HAP-1 (cell line): ENCODE measurements at places on chromosomes 4 and X.
A peak's percentile ranks its signal among the peaks of the same experiment; 100 is the strongest.

GRCh38 chr4:28221536-28221935 lies 1360.9 kb downstream of the STIM2 start:
- no peak for DNase-seq

DNA sequence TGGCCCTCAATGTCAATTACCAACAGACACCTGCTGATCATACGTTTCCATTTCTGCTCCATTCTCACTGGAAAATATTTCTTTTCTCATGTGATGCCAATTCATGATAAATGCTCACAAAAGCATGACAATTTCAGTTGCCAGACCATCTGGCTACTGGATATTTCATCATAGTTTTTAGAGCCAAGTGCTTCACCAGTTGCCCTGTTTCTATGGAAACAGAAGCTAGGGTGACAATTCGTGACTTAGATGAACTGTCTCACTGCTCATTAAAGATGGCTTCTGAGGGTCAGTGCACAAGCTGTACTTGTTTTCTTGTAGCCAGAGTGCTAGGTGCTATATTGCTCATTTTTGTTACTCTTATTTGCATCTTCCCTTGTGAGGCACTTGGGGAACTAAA lies 184.9 kb downstream of the COMMD8 start:
- DNase-seq = no peak

GRCh38 chr4:30696191-30696590 lies 24.0 kb upstream of the PCDH7 start:
- no peak for DNase-seq

- no peak for DNase-seq
These were observed 62.7 kb upstream of the NRK start for GRCh38 chrX:105759598-105759997.

- no peak for DNase-seq
These were observed 292.0 kb downstream of the CCSER1 start for GRCh38 chr4:90419124-90419711.

GRCh38 chrX:21004835-21005234 lies 369.4 kb upstream of the CNKSR2 start:
- DNase-seq = no peak

- DNase-seq = no peak
These were observed 100.8 kb downstream of the BEND2 start for GRCh38 chrX:18119856-18120255.

- no peak for DNase-seq
These were observed 191.3 kb downstream of the KCNIP4 start for GRCh38 chr4:21757248-21757647.

- no peak for DNase-seq
These were observed 67.7 kb upstream of the LRPAP1 start for GRCh38 chr4:3599951-3600350.

DNA sequence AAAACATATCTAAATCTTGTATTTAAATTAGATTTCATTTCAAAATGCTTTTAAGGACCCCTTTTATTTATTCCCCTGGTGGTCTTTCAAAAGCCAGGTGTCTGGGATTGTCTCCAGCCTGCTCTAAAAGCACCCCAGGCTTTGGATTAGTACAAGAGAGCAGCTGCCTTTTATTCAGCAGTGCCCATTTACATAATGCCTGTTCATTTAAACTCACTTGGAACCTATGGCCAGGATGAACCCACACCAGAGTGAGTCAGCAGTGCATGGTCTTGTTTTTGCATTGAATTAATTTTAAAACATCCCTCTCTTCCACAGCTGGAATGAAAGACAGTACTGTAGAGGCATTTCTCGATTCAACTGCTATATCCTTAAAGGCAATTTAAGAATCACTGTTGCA lies 64.1 kb upstream of the TENM3 start:
- DNase-seq = peak; percentile 70

DNA sequence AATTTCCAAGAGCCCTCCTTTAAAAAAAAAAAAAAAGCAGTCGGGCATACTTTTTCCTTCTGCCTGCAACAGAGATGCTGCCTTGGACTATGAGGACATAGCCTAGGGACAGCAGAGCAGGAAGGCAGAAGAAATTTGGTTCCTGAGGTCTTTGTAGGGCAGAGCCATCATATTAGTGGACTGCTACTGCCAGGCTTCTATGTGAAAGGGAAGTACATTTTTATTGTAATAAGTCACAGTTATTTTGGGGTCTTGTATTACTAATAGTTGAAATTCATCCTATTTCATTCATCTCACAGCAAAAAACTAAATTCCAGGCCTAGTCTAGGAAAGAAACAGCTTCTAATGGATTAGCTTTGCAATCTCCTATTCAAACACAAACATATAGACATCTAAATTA lies 211.2 kb downstream of the NSUN7 start:
- no peak for DNase-seq

- no peak for DNase-seq
These were observed 50.7 kb downstream of the UBE2NL start for GRCh38 chrX:143934542-143934941.

GRCh38 chr4:8835521-8836365 lies 35.9 kb downstream of the HMX1 start:
- no peak for DNase-seq

GRCh38 chr4:6469144-6469543 lies 3.3 kb downstream of the PPP2R2C start:
- no peak for DNase-seq

GRCh38 chr4:107258359-107258758 lies 222.2 kb upstream of the DKK2 start:
- DNase-seq = no peak

DNA sequence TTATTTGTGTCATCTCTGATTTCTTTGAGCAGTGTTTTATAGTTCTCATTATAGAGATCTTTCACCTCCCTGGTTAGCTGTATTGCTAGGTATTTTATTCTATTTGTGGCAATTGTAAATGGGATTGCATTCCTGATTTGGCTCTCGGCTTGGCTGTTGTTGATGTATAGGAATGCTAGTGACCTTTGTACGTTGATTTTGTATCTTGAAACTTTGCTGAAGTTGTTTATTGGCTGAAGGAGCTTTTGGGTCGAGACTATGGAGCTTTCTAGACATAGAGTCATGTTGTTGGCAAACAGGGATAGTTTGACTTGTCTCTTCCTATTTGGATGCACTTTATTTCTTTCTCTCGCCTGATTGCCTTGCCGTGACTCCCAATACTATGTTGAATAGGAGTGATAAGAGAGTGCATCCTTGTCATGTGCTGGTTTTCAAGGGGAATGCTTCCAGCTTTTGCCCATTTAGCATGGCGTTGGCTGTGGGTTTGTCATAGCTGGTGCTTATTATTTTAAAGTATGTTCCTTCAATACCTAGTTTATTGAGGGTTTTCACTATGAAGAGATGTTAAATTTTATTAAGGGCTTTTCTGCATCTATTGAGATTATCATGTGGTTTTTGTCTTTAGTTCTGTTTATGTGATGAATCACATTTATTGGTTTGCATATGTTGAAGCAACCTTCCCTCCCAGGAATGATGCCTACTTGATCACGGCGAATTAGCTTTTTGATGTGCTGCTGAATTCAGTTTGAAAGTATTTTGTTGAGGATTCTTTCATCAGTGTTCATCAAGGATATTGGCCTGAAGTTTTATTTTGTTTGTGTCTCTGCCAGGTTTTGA lies 72.7 kb upstream of the BOD1L1 start:
- no peak for DNase-seq

- no peak for DNase-seq
These were observed 1.0 kb upstream of the SCLT1 start for GRCh38 chr4:129094347-129094746.

- no peak for DNase-seq
These were observed 10.4 kb upstream of the HPGDS start for GRCh38 chr4:94352996-94353395.

DNA sequence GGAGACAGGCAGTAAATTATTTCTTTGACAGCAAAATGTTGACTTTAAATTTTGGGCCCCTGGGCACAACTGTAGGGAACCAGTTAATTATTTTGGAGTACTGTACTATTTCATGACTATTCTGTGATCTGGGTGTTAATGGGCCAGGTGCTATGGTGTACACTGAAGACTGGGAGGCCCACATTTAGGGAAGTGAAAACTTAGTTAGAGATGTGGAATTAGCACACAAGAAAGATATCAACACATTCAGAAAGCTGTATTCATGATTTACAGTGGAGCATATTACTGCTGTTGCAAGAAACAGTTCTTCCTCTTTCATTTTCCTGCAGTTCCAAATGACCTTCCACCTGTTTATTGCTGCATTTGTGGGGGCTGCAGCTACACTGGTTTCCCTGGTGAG lies 12.4 kb downstream of the PLP1 start:
- DNase-seq = no peak

GRCh38 chr4:140049024-140049848 lies 104.7 kb downstream of the MAML3 start:
- no peak for DNase-seq

- no peak for DNase-seq
These were observed 72.2 kb downstream of the ANAPC4 start for GRCh38 chr4:25449270-25449669.

DNA sequence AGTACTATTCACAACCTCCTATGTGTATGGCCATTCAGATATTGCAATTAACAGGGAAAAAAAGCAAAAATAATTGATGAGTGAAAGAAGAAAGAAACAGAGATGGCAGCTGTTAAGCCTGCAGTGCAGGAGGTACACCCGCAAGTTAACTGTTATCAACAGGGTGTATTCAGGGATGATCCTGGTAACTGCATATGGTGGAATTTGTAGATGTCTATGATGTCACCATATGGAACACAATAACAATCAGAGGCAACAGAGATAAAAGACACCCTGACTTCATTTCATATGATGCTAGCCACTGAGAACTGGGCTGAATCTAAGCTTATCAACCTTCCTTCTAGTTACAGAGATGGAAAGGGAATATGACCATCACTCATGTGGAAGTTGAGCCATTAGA lies 96.5 kb downstream of the PDGFC start:
- DNase-seq = no peak

GRCh38 chr4:155974996-155975395 lies 21.3 kb upstream of the CTSO start:
- no peak for DNase-seq

DNA sequence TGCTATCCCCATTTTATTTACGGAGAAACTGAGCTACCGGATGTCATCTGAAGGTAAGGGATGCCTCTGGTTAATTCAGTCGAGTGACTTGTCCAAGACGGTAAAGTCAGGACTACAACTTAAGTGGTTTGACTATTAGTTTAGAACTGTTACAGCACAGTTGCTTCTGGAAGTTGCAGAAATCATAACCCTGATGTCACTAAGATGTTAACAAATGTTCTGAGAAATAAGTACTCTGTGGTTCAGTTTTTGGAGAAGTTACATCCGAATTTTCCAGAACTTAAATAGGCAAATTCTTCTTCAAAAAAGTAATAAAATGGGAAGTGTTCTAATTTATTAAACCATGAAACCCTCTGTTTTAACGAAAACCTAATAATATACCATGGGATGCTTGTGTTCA lies 3.1 kb downstream of the PPA2 start:
- no peak for DNase-seq

DNA sequence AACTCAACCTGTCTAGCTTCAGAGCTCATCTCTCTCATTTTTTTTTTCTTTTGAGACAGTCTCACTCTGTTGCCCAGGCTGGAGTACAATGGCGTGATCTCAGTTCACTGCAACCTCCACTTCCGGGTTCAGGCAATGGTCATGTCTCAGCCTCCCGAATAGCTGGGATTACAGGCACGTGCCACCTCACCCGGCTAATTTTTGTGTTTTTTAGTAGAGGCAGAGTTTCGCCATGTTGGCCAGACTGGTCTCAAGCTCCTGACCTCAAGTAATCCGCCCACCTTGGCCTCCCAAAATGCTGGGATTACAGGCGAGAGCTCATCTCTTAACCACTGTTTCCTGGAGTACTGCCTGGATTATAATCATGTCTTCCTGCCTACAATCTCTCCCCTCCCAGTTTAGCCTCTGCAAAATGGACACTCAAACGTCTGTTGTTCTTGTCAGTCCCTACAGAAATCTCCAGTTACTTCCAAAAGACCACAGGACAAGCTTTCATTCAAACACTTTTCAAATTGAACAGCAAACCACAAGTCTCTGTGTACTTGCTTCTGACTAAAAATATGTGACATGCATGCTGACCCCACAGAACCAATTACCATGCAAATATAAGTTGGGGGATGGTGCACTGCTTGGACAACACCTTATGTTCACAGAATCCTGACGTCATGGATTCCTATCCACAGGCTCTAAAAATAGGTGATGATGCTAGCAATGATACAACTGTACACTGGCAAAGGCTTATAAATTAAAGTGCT lies 137.2 kb downstream of the SH3KBP1 start:
- DNase-seq = no peak

DNA sequence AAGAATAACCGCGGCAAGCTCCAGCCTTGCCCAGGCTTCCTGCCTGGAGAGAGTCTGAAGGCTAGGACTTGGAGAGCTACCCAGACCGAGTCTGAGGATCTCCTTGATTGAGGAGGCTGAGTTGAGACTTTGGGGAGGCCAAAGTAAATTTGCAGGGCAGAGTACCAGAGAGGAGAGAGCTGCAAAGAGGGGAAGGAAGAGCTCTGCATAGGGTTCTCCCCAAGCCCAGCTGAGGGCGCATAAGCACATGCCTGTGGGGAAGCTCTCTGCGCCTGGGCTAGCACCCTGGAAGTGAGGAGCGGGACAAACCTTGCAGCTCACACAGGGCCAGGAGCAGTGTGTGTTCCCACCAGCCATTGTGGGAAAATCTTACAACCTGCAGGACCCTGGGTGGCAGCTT lies 56.1 kb downstream of the FAM193A start:
- no peak for DNase-seq

GRCh38 chr4:156408749-156409148 lies 455.1 kb upstream of the CTSO start:
- DNase-seq = no peak

DNA sequence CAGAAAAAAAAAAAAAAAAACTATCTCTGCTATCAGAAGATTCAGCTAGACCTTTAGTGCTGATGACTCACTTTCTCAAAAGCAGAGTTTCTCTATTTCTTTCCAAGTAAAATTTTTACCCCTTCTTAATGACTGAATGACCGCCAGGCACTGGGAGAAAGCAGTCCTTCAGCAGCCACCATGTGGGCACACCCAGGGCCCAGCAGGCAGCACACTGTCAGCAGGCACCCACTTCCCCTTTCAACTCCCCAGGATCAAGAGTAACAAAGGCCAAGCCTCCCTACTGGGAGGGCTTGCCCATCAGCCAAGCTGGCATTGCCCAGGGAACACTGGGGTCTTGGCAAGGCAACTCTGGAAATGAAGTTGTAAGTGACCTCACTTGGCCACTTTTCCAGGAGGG lies 201.9 kb upstream of the MAMLD1 start:
- no peak for DNase-seq

DNA sequence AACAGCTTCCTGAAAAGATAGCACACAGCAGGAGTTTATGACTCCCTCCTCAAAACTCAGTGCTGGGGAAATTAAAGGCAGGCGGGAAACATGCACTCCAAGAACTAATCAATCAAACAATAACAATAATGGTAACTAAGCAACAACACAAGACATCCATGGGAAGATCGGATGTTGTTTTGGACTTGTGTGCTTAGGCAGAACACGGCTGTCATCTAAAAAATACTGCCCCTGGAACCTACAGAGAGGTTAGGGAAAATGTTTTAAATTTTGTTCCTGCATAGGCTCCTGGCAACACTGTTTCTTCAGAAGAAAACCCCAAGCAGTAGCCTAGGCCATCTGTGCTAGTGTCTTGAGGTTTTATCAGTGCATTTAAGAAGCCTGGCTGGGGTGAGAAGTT lies 1378.2 kb downstream of the STIM2 start:
- DNase-seq = no peak

GRCh38 chrX:12929701-12930100 lies 23.3 kb downstream of the TLR8 start:
- no peak for DNase-seq
